ENCODE measurements at places on chromosomes 4 and X. TPM values are rescaled to one million over a fixed set of nuclear protein-coding genes. Genes with fewer than 3 reads are reported as not detected.

The RAP1GDS1 gene
- total RNA-seq = 54.5 TPM

The STAP1 gene
- 26.2 TPM for total RNA-seq

The GAGE12E gene
- total RNA-seq = not detected

The CT47B1 gene
- not detected for total RNA-seq

The SMS gene
- total RNA-seq = 43.0 TPM

The COX7B2 gene
- total RNA-seq = not detected

The GPAT3 gene
- 29.1 TPM for total RNA-seq

The NLGN4X gene
- total RNA-seq = 16.1 TPM

The HSFX2 gene
- total RNA-seq = not detected

The EDA2R gene
- 2.1 TPM for total RNA-seq

The ITIH6 gene
- not detected for total RNA-seq

The WDFY3 gene
- 149 TPM for total RNA-seq

The RAB40A gene
- not detected for total RNA-seq

The TAB3 gene
- 52.5 TPM for total RNA-seq

The CXCL13 gene
- 169 TPM for total RNA-seq

The BRS3 gene
- not detected for total RNA-seq

The DTHD1 gene
- total RNA-seq = 9.6 TPM

The RASGEF1B gene
- total RNA-seq = 69.5 TPM

The GAB1 gene
- 21.6 TPM for total RNA-seq

The GASK1B gene
- total RNA-seq = 22.0 TPM

The BANK1 gene
- total RNA-seq = 146 TPM

The PALLD gene
- 187 TPM for total RNA-seq

The NAA11 gene
- total RNA-seq = not detected

The GDPD2 gene
- total RNA-seq = 95.5 TPM

The RAB40AL gene
- total RNA-seq = 2.0 TPM

The SLC25A31 gene
- total RNA-seq = not detected

The PDHA1 gene
- total RNA-seq = 47.5 TPM

The AKAP4 gene
- total RNA-seq = not detected

The C4orf46 gene
- total RNA-seq = 3.3 TPM

The PNMA5 gene
- total RNA-seq = 0.24 TPM

The EDA gene
- 5.4 TPM for total RNA-seq

The RNF128 gene
- 0.10 TPM for total RNA-seq

The LINC00632 gene
- 47.6 TPM for total RNA-seq

The ARL9 gene
- total RNA-seq = not detected

The CYTL1 gene
- not detected for total RNA-seq

The CT45A1 gene
- not detected for total RNA-seq

The CXCL10 gene
- total RNA-seq = 1.4 TPM

The PABPC4L gene
- 0.46 TPM for total RNA-seq

The NLGN3 gene
- 0.66 TPM for total RNA-seq

The ARHGAP6 gene
- total RNA-seq = 14.6 TPM

The GSX2 gene
- total RNA-seq = not detected

The XPNPEP2 gene
- 0.74 TPM for total RNA-seq

The GAGE12J gene
- not detected for total RNA-seq
